ENCODE measurements at places on chromosomes 1 and 21.

DNA sequence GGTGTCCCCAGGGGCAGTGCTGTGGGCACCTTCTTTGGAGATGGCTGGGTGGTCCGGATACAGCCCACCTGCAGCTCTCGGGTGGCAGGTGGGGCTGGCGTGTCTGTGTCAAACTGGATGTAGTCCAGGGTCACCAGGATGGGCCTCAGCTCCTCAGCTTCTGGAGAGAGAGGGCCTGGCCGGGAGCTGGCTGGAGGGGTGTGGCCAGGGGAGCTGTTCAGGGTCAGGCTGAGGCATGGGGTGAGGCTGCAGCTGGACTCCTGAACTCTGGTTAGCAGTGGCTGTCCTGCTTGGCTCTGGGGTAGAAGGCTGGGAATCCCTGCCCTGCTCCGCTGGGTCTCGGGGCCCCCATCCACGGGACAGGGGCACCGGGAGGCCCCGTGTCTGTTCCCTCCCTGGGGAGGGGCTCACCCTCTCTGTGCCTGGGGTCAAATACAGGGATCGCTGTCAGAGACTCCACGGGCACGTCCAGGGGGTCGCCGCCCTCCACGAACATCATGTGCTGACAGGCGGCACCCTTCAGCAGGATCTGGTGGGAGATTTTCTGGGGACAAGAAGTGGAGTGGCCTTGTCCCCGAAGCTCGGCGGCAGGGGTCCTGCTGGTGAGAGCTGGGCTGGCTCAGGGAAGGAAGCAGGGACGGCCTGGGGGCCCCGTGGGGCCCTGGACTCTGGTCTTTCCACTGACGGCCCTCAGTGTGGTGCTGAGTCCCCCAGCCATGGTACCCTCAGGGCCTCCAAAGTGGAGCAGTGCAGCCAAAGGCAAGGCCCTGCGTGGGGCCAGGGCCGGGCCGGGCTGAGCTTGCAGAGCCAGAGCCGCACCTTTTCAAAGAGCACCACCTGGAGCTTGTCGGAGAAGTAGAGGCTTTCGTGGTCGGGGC lies 4.1 kb upstream of the TMEM52 start:
- no peak for DNase-seq

DNA sequence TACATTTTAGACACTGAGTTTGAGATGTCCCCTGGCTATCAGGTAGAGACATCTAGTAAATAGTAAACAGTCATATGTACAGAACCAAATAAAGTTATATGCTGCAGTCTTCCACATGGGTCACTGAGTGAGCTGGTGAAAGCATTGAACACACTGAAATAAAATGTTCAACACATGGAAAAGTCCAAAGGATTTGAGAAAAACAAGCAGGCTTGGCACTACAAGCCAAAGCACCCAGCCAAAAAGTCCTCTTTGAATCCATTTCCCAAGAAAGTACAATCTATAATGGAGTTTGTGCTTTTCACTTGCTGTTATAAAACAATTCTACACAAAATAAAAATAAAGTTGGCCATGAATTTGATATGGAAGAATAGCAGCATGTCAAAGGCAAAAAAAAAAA lies 135.4 kb downstream of the NR5A2 start:
- no peak for DNase-seq

DNA sequence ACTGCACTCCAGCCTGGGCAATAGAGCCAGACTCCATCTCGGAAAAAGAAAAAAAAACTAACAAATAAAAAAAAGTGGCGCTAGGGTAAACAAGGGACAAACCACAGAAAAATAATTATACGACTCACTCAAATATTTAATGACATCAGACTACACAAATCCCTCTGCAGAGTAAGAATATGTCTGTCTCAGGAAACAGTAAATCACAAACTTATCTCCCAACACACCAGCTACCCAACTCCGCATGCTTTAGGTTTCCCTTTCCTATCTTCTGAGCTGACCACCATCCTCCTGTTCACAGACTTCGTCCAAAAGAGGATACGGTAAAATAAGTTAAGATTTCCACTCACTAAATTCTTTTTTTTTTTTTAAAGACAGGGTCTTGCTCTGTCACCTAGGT lies 16.2 kb downstream of the WDR47 start:
- DNase-seq, result no peak

DNA sequence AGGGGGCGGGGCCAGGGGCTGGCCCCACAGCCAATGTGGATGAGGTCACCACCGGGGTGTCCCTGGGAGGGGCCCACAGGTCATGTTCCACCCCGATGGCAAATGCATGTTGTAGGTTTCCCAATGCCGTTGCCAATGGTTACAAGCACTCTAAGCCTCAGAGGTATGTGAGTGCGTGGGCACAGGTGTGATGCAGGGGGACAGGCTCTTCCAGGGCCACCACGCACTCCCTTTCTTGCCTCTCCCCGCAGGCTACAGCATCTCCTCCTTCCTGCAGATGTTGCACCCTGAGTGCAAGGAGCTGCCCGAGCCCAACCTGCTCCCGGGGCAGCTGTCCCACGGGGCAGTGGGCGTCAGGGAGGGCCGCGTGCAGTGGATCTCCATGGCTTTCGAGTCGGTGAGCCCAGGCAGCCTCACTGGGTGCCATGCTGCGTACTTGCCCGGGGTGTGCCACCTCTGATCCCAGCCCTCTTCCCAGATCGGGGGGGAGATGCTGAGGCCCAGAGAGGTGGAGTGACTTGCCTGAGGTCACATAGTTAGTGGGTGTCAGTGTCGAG lies 52.4 kb downstream of the DISP3 start:
- DNase-seq, result no peak

All from CD4-positive, alpha-beta T cell treated with Interleukin-21 for 1 hour (primary cell).